H4 (cell line): ENCODE measurements at places on chromosomes 7 and 10.

GRCh38 chr10:821322-821721 lies 110.2 kb downstream of the LARP4B start:
- no peak for DNase-seq

GRCh38 chr10:43925793-43926192 lies 277.1 kb upstream of the ZNF32 start:
- DNase-seq, result no peak

- no peak for DNase-seq
These were observed 164.3 kb upstream of the TCERG1L start for GRCh38 chr10:131475803-131476202.

- DNase-seq, result peak; percentile 73
These were observed 171.2 kb upstream of the TNRC18 start for GRCh38 chr7:5594616-5595544.

- no peak for DNase-seq
These were observed 552 bp downstream of the IL15RA start for GRCh38 chr10:5976512-5977470.

GRCh38 chr7:114653364-114654088 lies 238.9 kb downstream of the FOXP2 start:
- no peak for DNase-seq

DNA sequence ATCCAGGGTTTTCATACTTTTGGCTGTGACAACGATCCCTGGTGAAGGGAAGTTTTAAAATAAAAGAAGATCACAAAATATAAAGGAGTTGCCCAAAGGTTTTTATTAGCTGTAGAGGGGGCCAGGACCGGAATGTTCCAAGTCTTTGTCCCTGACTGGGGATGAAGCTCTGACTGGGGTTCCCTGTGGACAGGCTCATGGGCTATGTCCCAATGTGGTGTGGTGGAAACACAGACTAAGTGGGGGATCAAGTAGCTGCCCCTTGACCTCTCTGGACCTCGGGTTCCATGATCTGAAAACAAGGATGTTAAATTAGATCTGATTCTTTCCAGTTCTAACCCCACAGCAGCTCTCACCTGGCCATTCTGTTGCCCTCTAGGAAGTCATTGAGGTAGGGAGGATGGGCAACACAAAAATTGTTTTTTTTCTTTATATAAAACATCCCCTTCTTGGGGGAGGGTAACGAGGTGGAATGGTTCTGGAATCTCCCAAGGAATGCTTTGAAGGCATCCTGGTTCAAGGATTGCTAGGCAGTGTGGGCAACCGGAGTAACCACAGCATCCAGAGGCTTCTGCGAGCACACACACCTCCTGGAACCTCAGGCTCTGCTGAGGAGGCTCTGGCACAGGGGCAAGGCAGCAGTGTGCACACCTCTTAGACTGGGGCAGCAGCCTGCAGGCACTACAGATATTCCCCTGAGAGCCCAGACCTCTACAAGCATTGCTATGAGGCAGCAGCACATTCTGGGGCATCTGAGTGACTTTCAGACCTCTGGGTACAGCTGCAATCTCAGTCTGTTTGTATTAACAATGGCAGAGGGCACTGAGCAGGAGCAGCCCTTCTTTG lies 21.4 kb upstream of the CRYGN start:
- no peak for DNase-seq

GRCh38 chr7:24967696-24968095 lies 12.3 kb downstream of the OSBPL3 start:
- no peak for DNase-seq

GRCh38 chr7:137970253-137970975 lies 31.5 kb downstream of the CREB3L2 start:
- peak; percentile 71 for DNase-seq

GRCh38 chr7:140639366-140640053 lies 1.1 kb downstream of the DENND2A start:
- DNase-seq, result peak; percentile 71

GRCh38 chr7:21364801-21365271 lies 63.0 kb upstream of the SP4 start:
- DNase-seq, result no peak

DNA sequence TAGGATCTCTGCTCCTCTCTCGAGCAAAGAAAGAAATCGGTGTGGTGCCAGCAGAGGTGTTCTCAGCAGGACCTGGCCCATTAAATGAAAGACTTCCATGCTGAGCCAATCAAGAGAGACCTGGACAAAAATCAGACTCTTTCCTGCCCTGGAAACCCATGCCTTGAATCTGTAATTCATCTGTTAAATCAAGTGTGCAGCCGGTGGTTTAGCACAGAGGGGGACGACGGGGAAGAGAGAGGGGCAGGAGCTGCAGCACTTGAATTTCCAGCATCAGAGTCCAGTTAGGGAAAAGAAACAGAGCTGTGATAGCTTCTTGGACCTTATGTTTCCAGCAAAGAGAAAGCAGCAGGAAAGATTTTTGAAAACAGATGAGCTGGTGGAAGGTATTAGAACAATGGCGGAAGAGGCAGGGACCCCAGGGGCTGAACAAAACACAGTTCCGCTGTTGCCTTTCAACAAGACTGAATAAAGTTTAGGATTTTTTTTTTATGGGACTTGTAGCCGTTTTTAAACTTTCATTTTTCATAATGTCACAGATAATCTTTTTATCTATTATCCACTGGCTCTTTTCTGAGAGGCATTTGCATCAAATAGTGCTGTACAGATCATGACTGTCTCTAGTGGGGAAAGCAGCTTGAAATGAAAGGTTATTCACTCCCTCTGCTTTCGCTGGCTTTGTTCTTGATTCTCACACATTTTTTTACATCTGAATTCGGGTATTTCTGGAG lies 543.6 kb upstream of the GALNT17 start:
- DNase-seq, result no peak

GRCh38 chr10:131162866-131163843 lies 148.4 kb downstream of the TCERG1L start:
- no peak for DNase-seq

DNA sequence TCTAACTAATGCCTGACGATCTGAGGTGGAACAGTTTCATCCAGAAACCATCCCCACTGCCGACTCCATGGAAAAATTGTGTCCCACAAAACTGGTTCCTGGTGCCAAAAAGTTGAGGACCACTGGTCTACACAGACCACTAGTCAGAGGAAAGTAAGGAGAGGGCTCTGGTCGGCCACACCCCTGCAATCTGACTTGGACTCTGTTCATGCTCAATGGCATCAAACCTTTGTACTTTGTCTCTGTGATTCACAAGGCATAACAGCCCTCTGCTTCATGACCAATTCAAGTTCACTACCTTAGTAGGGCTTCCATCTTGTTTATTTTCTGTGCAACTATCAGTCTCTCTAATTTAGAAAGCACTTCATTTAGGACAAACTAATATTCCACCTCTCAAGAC lies 1.8 kb downstream of the TUBAL3 start:
- DNase-seq, result no peak

GRCh38 chr10:94777886-94778458 lies 15.5 kb downstream of the CYP2C19 start:
- no peak for DNase-seq

- no peak for DNase-seq
These were observed 640.0 kb downstream of the IPMK start for GRCh38 chr10:57627642-57628178.

GRCh38 chr7:116246357-116246756 lies 36.0 kb downstream of the TES start:
- no peak for DNase-seq

GRCh38 chr10:62618576-62619412 lies 185.7 kb upstream of the ADO start:
- peak; percentile 84 for DNase-seq

DNA sequence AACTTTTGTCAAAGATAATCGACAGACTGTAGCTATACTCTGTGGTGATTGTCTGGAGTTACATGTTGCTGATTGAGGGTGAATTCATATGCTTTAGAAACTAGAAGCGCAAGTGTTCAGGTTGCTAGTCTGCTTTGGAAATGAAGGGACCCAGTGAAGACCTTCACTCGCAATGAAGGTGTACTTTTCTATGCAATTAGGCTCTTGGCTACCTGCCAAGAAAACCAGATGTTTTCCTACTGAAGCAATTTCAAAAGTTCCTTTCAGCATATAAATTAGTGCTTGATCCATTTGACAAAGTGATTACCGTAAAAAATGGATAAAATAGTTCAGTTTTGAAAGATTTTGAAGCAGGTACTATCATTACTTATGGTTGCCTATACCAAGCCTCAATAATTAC lies 10.0 kb upstream of the STK31 start:
- no peak for DNase-seq

- DNase-seq, result no peak
These were observed 93.6 kb downstream of the ICA1 start for GRCh38 chr7:8168336-8168735.

DNA sequence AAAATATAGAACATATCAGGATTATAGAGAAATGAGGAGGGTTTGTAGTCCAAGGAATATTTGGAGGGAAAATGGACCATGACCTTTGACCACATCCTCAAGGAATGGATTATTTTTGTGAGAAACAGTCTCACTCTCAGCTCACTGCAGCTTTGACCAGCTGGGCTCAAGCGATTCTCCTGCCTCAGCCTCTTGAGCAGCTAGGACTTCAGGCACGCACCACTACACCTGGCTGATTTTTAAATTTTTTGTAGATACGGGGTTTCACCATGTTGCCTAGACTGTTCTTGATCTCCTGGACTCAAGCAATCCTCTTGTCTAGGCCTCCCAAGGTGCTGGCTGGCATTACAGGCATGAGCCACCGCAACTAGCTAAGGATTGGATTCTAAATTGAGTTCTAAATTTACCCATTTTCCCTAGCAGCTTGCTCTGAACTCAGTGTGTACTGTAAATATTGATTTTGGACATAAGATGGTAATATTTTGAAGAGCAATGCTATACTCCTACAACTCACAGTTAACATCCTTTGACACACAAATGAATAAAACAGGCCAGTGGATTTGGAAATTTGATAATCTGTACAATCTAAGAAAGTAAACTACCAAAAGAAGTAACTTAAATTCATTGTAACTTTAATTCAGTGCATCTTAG lies 73.8 kb downstream of the TET1 start:
- no peak for DNase-seq

DNA sequence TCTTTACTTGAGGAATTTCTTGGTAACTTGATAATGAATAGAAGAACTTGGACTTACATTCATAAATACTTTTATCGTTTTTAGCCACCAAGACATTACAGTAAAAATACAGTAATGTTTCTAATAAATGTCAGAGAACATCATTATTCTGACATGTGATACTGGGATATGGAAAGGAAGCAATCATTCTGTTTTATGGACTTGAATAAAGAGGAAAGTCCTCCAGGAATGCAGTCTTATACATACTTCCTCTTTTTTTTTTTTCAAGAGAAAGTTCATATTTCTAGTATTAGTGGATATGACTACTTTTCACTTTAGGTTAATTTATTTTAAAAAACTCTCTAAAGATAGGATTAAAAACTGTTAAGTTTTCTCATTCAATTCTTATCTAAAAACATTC lies 220.0 kb upstream of the SEMA3C start:
- DNase-seq, result no peak

DNA sequence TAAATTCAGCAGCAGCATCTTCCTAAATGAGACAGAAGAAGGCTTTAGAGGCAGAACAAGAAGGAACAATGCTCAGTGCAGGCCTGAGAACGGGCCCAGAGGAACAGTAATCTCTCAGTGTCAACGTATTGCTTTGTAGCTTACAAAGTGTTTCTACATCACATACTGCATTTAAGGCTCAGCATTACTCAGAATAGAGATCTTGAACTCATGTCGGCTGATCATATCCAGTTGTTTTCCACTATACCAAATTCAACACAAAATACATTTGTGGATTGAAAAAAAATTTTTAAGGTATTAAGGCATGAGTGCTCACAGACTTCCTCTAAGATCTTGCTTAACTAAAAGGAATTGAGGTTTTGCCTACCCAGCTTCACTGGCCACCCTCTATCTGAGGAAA lies 325.1 kb downstream of the HPSE2 start:
- DNase-seq, result no peak

DNA sequence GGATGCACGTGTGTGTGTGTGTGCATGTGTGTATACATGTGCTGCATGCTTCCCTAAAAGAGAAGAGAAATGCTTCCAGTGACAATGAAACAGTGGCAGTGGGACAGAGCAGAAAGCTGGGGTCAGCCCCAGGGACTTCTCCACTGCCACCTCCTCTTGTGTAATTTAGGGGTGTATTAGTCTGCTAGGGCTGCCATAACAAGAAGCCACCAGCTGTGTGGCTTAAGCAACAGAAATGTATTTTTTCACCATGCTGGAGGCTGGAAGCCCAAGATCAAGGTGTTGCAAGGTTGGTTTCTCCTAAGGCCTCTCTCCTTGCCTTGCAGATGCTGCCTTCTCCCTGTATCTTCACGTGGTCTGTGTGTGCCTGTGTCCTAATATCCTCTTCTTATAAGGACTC lies 190.5 kb downstream of the CXCL12 start:
- no peak for DNase-seq

DNA sequence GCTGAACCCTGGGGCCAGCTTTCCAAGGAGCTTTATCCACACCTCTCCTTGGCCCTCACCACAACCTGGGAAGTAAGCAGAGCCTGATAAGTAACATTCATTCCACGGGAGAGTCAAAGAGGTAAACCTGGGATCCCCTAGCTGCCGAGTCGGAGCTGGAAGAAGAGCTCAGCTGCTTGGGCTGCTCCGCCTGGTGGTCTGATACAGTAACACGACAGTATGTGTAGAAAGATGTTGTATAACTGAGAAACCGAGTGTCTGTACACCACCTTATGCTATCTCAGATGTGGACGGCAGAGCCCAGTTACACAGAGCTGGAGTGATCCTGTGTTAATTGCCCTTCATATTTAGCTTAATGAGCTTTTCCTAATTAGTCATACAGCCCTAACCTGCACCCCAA lies 151.3 kb upstream of the KMT2E start:
- peak; percentile 56 for DNase-seq

GRCh38 chr7:157946398-157947060 lies 609.7 kb downstream of the DNAJB6 start:
- no peak for DNase-seq

DNA sequence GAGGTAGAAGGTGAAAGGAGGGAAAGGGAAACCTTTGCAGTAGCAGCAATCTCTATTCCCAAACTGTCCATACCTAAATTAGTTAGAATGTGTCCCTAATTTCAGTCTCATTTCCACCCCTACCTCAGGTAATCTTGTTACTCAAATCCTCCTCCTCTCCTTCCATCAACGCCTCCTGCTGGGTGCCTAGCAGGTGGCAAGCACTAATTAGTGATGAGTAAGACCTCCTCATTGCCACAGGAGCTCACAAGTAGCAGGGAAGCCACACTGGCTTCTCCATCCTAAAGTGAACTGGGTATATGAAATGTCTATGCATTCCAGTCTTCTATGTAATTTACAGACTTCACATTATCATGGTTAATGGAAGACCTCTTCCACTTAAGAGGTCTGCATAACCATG lies 25.7 kb upstream of the FAM133B start:
- no peak for DNase-seq
